ENCODE measurements at places on chromosomes 5 and 9. TPM values are rescaled to one million over a fixed set of nuclear protein-coding genes. Genes with fewer than 3 reads are reported as not detected.

- H3K4me1 ChIP-seq: no peaks in the 10 kb centered on the region
- peaks cover 86% of the 10 kb centered on the region for H3K27me3 ChIP-seq
- no peaks in the 10 kb centered on the region for H3K36me3 ChIP-seq
- no peak overlapping the region for H3K27ac ChIP-seq
- no peak overlapping the region for H3K4me3 ChIP-seq
- DNase-seq: no peak
These were observed 6.2 kb upstream of the PTCH1 start for GRCh38 chr9:95522871-95523370.

DNA sequence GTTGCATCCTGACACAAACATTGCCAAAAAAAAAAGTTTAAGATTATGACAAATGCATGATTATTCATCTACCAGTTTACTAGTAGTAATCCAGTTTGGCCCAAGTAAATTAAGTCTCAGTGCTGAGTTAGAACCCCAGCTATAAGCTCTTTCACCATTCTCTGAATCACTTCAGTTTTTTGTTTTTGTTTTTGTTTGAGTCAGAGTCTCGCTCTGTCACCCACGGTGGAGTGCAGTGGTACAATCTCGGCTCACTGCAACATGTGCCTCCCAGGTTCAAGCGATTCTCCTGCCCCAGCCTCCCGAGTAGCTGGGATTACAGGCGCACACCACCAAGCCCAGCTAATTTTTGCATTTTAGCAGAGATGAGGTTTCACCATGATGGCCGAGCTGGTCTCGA, 1.5 kb upstream of the PCYOX1L start:
- H3K27ac ChIP-seq: no peak overlapping the region
- no peaks in the 10 kb centered on the region for H3K27me3 ChIP-seq
- H3K36me3 ChIP-seq: peaks cover 15% of the 10 kb centered on the region
- DNase-seq: no peak

GRCh38 chr9:11142965-11143738, 530.4 kb upstream of the PTPRD start:
- no peak for DNase-seq
- no peaks in the 10 kb centered on the region for H3K27me3 ChIP-seq
- no peaks in the 10 kb centered on the region for H3K36me3 ChIP-seq
- no peak overlapping the region for H3K27ac ChIP-seq
- no peak overlapping the region for H3K4me3 ChIP-seq
- no peaks in the 10 kb centered on the region for H3K4me1 ChIP-seq

GRCh38 chr9:15492485-15493150, 18.2 kb downstream of the PSIP1 start:
- H3K27ac ChIP-seq: no peak overlapping the region
- no peak overlapping the region for H3K4me3 ChIP-seq
- no peak for DNase-seq
- H3K36me3 ChIP-seq: no peaks in the 10 kb centered on the region
- H3K4me1 ChIP-seq: no peaks in the 10 kb centered on the region
- H3K27me3 ChIP-seq: no peaks in the 10 kb centered on the region

DNA sequence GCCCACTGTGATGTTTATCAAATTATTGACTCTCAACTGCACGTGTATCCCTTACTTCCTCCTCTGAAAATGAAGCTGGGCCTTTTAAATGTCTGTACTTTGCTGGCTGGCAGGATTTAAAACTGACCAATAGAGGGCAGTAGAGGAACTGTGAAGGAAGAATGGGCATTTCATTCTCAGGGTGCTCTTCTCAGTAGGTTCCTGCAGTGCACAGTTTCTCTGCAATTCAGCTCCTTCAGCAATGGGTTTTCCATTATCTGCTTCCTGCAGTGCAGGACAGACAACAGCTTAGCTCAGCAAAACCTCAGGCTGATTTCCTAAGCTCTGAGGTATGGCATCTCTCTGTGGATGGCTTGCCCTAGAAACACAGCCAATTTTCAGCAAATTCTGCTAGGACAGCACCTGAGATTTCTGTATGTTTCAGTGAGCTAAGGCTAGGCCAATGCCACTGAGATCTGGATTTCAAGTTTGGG, 298.4 kb upstream of the PRDM9 start:
- no peak overlapping the region for H3K27ac ChIP-seq
- no peaks in the 10 kb centered on the region for H3K36me3 ChIP-seq
- H3K4me3 ChIP-seq: no peak overlapping the region

- H3K27me3 ChIP-seq: no peaks in the 10 kb centered on the region
- H3K27ac ChIP-seq: no peak overlapping the region
- H3K36me3 ChIP-seq: no peaks in the 10 kb centered on the region
- peaks cover 6% of the 10 kb centered on the region for H3K4me1 ChIP-seq
These were observed 115.2 kb downstream of the RXRA start for GRCh38 chr9:134441227-134442084.

- no peak overlapping the region for H3K27ac ChIP-seq
- no peaks in the 10 kb centered on the region for H3K4me1 ChIP-seq
- H3K36me3 ChIP-seq: no peaks in the 10 kb centered on the region
- H3K4me3 ChIP-seq: no peak overlapping the region
- DNase-seq: peak; percentile 37
These were observed 152.6 kb upstream of the MSX2 start for GRCh38 chr5:174571662-174572397.

DNA sequence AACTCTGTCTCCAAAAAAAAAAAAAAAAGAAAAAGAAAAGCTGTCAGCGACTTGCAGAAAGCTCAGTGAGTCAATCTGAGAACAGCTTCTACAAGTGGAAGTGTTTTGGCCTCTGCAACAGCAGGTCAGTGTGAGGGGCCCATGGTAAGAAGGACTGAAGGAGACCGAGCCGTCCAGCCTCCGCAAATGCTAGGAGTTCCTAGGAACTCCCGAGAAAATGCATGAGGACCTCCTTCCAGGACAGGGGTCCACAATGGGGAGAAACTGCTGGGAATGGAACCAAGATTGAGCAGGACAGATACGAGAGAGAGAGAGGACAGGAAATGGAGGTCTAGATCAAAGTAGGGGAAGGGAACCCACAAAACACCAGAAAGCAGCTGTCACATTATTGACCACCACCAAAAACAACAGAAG, 180.5 kb downstream of the CRB2 start:
- H3K4me1 ChIP-seq: no peaks in the 10 kb centered on the region
- no peaks in the 10 kb centered on the region for H3K36me3 ChIP-seq
- DNase-seq: no peak
- H3K27me3 ChIP-seq: no peaks in the 10 kb centered on the region
- no peak overlapping the region for H3K4me3 ChIP-seq

The IFNA2 gene
- total RNA-seq: not detected

The SEC16A gene
- total RNA-seq: 81.8 TPM

The LRRC70 gene
- total RNA-seq: 1.1 TPM

The SLC46A2 gene
- total RNA-seq: not detected

The BAAT gene
- not detected for total RNA-seq
